ENCODE measurements at places on chromosomes 1 and 21. TPM values are rescaled to one million over a fixed set of nuclear protein-coding genes. Genes with fewer than 3 reads are reported as not detected.

CD1E gene
- not detected for total RNA-seq

GRCh38 chr1:245480393-245481120 is 325.8 kb downstream of the KIF26B start:
- DNase-seq = no peak
- no peak overlapping the region for H3K27ac ChIP-seq
- no peaks in the 10 kb centered on the region for H3K36me3 ChIP-seq
- H3K4me3 ChIP-seq = no peak overlapping the region

DNA sequence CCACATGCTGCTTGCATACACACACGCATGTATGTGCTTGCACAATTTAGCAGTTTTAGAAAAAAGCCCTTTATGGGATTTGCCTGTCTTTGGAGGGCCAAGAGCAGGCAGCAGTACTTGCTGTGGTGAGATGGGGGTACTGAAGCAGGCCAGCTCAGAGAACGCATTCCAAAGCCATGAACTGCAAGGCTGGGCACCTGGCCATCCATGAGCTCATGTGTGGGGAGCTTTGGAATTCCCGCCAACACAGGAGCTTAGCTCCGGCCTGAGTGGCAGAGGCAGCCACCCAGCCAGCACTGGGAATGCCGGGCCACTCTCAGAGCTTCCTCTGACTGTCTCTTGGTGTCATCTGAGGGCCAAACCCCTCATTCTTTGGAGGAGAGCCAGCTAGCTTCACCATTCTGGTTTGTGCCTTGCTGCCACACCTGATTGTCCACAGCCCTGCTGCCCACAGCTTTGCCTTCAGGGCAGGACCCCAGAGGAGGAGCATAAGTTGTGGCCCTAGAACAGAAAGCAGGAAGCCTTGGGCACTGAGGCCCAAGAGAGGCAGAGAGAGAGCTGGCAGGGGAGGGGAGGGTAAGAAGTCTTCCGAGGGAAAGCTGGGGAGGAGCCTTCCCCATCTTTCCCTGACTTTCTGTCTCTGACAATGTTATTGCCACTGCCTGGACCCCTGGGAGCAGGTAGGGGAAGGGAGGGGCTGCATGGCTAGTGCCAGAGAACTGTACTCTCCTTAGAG is 92.1 kb upstream of the POU3F1 start:
- no peaks in the 10 kb centered on the region for H3K36me3 ChIP-seq
- no peak for DNase-seq
- H3K27ac ChIP-seq = no peak overlapping the region
- H3K4me3 ChIP-seq = no peak overlapping the region
- H3K4me1 ChIP-seq = no peaks in the 10 kb centered on the region

DNA sequence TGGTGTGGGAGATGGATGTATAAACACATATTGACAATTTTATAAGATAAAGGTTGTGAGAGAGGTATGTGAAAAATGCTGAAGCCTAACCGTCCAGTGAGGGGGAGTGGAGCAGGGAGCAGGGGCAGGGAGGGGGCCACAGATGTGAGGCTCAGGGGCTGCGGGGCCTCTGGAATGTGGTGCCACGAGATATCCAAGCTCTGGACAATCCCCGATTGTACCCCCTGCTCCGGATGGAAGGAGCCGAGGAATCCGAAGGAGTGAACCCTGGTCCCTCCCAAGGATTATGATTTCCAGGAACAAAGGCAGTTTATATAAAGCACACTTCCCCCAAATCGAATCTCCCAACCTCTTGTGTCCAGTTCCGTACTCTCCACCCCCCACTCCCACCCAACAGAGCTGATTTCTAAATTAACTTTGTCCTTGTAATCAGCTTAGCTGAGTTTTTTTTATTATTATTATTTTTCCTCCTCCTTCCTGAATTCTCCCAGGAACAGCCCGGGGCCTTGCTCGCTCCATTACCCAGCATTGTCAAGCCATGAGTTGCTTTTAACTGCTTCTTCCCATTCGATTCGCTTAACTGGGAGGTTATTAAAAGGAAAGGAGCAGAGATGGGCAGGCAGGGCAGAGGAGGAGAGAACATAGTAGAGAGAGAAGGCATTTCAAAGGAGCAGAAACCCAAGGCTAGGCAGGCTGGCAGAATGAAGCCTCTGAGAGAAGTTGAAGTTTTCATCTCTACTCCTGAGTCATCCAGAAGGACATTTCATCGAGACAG is 9.4 kb downstream of the KIRREL1 start:
- H3K27me3 ChIP-seq = peaks cover 8% of the 10 kb centered on the region
- no peak overlapping the region for H3K27ac ChIP-seq
- no peaks in the 10 kb centered on the region for H3K4me1 ChIP-seq
- no peak overlapping the region for H3K4me3 ChIP-seq
- no peaks in the 10 kb centered on the region for H3K36me3 ChIP-seq
- DNase-seq = no peak

DNA sequence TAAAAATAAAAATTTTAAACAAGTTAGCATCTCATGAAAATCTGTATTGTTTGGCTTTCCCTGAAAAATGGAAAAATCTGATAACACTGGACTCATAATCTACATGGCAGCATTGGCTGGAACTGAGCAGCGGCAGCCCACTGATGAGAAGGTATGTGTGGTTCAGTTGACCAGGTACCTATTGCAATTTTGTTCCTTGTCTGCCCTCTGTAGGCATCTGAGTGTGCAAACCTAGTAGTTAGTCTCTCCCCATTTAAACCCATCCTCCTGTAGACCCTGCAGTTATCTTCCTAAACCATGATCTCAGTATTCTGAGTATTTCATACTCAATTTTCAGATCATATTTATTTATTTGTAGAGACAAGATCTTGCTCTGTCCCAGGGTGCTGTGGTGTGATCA is 59.4 kb upstream of the SERBP1 start:
- H3K36me3 ChIP-seq = no peaks in the 10 kb centered on the region
- H3K27me3 ChIP-seq = no peaks in the 10 kb centered on the region
- no peak overlapping the region for H3K27ac ChIP-seq
- no peak overlapping the region for H3K4me3 ChIP-seq
- H3K4me1 ChIP-seq = no peaks in the 10 kb centered on the region

DNA sequence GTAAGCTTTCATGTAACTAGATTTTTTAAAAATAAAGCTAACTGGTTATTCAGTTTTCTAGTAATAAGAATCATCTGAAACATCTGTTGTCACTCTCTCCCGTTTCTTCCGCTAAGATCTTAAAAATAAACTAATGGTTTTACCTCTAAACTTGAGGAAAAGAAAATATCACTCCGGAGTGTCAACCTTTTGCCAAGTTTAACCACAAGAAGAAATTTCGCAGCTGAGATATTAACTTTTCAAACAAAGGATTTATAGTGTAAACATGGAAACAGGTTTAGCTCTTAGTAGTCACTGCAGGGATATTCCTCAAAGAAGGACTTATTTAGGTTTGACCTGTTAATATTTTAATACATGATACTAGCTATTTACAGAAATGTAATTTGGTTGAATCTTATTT is 954.9 kb downstream of the ADGRL2 start:
- no peaks in the 10 kb centered on the region for H3K4me1 ChIP-seq
- H3K27ac ChIP-seq = no peak overlapping the region
- H3K27me3 ChIP-seq = no peaks in the 10 kb centered on the region
- no peaks in the 10 kb centered on the region for H3K36me3 ChIP-seq
- H3K4me3 ChIP-seq = no peak overlapping the region
- no peak for DNase-seq

DNA sequence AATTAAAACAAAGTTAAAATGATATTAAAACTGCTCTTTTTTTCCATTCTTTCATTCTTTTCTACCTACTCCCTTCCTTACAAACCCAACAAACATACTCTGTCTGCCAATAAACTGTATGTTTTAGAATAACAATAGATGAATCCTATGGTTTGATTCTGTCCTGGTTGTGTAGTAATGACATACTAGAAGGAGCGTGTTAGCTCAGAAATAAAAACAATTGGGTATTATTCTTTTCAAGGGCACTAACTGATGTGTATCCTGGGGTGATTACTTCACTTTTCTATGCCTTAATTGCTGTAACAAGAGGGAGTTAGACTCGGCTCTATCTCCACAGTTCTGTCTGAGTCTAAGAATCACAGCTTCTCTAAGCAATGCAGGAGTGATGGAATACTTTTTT is 194.4 kb downstream of the GIPC2 start:
- H3K27ac ChIP-seq = no peak overlapping the region
- H3K27me3 ChIP-seq = no peaks in the 10 kb centered on the region
- no peak for DNase-seq
- H3K4me3 ChIP-seq = no peak overlapping the region
- H3K36me3 ChIP-seq = no peaks in the 10 kb centered on the region

All from activated T-helper 2 cell treated with anti-CD3 and anti-CD28 coated beads, Interferon-gamma antibody, Interleukin-2, Interleukin-4, amounts not matched to agents 10 μg/mL and 5 μg/mL and 100 μg/mL, durations not matched to agents 14 hours and 24 hours and 36 hours (primary cell).